ENCODE measurements at places on chromosomes 6 and 20. TPM values are rescaled to one million over a fixed set of nuclear protein-coding genes. Genes with fewer than 3 reads are reported as not detected.

The NRSN1 gene
- not detected for total RNA-seq

The FUT9 gene
- total RNA-seq, result not detected

The OR12D3 gene
- total RNA-seq, result not detected

The MUC22 gene
- 0.03 TPM for total RNA-seq

The C6orf58 gene
- total RNA-seq, result not detected

The NELFCD gene
- total RNA-seq, result 46.7 TPM

The LY6G6D gene
- total RNA-seq, result not detected

The PKIB gene
- 0.71 TPM for total RNA-seq

The RRAGD gene
- 4.8 TPM for total RNA-seq

The EDEM2 gene
- total RNA-seq, result 57.2 TPM

The SLC16A10 gene
- total RNA-seq, result 0.70 TPM

The ANGPT4 gene
- 0.02 TPM for total RNA-seq

The CLIC5 gene
- not detected for total RNA-seq

The TTBK1 gene
- 0.06 TPM for total RNA-seq

The LST1 gene
- not detected for total RNA-seq
